Neural progenitor cell (in vitro differentiated cells): ENCODE measurements at places on chromosomes 16 and 17. TPM values are rescaled to one million over a fixed set of nuclear protein-coding genes. Genes with fewer than 3 reads are reported as not detected.

DNA sequence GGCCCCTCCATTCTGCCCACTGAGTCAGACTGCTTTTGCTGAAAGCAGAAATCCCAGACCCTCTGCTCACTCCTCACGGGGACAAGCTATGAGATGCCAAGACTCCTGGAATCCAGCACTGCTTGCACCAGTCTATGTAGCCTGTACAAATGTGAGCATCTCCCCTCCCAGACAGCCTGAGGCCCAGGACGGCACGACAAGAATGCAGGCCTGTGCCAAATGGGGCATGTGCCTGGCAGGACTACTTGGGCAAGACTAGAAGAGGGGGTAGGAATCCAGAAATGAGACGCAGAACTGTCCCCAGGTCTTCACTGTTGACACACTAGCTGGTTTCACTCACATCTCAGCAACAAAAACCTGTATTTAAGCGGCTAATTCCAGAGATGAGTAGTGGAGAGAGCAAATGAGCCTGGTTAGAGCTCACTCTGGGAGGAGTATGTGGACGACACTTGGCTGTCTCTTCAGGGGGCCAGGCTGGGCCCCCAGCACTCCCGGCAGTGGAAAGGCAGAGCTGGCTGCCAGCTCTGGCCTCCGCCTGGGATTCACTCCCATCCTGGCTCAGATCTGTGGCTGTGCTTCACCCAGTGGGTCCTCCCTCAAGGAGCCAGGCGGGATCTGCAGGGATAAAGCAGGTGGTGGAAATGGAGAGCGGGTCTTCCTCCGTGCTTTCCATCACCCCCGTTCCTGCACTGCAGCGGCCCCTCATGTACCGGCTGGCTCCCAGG is 2.9 kb upstream of the MYO1C start:
- peaks cover 7% of the 10 kb centered on the region for H3K27me3 ChIP-seq
- no peaks in the 10 kb centered on the region for H3K36me3 ChIP-seq
- DNase-seq, result no peak
- H3K4me3 ChIP-seq, result no peak overlapping the region
- H3K27ac ChIP-seq, result no peak overlapping the region

GRCh38 chr16:27387724-27388123 is 14.2 kb upstream of the IL21R start:
- DNase-seq, result no peak
- no peaks in the 10 kb centered on the region for H3K36me3 ChIP-seq
- H3K4me1 ChIP-seq, result no peaks in the 10 kb centered on the region
- no peak overlapping the region for H3K27ac ChIP-seq
- no peaks in the 10 kb centered on the region for H3K27me3 ChIP-seq
- no peak overlapping the region for H3K4me3 ChIP-seq

DNA sequence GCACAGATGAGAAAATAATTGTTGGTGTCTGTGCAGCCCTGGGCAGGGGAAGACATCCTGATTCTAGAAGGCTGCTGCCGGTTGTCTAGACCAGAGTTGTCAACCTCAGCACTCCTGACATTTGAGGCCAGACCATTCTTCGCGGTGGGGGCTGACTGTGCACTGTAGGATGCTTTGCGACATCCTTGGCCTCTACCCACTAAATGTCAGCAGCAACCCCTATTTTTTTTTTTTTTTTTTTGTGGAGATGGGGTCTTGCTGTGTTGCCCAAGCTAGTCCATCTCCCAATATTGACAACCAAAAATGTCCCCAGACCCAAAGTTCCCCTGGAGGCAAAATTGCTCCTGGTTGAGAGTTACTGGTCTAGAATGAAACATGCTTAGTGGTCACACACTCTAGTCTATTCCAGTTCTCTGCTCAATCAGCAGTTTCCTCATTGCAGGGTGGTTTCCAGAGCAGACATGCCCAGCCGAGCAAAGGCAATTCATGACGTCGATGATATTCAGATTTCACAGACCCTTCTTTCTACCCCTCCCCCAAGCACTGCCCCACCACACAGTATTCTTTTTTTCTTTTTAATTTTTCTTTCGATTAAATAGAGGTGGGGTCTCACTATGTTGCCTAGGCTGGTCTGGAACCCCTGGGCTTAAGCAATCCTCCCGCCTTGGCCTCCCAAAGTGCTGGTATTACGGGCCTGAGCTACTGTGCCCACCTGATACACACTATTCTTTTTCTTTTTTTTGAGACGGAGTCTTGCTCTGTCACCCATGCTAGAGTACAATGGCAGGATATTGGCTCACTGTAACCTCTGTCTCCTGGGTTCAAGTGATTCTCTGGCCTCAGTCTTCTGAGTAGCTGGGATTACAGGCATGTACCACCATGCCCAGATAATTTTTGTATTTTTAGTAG is 9.0 kb downstream of the C17orf99 start:
- no peak overlapping the region for H3K4me3 ChIP-seq
- DNase-seq, result no peak
- peaks cover 5% of the 10 kb centered on the region for H3K4me1 ChIP-seq
- H3K27me3 ChIP-seq, result no peaks in the 10 kb centered on the region
- H3K36me3 ChIP-seq, result no peaks in the 10 kb centered on the region

The G6PC1 gene
- total RNA-seq, result not detected in 2 replicates
